AG04449 (cell line): ENCODE measurements at places on chromosomes 11 and 22.

GRCh38 chr11:34566208-34566551, 52.6 kb upstream of the ELF5 start:
- DNase-seq, result no peak

DNA sequence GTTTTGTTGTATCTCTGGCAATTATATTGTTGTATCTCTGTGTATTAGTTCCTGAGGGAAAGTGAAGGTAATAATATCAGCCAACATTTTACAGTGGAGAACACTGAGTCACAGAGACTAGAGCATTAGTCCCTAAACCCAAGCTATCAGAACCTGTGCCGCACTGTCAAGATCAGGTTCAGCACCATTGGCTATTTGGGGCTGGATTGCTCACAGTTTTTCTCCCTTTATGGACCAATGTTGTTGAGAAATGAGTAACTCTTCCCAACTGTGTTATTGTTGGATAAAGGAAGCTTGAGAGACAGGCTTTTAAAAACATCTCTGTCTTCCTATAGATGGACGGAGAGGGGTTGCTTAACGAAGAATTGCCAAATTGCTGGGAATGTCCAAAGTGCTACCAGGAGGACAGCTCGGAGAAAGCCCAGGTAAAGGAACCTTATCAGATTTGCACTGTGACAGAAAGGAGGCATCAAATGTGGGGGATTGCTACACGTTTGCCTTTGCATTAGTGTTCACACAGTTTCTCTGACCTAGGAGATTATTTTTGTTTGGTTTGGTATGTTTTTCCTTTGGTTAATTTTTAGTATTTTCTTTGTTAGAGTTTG, 18.2 kb upstream of the GRK2 start:
- DNase-seq, result no peak

GRCh38 chr11:65491163-65491465, 7.7 kb upstream of the MALAT1 start:
- DNase-seq, result no peak

GRCh38 chr11:82733444-82734119, at the start of gene FAM181B:
FAM181B (minus strand) TSS chr11:82733864; CDS start chr11:82733729, 135 bp downstream.
- DNase-seq, result no peak

DNA sequence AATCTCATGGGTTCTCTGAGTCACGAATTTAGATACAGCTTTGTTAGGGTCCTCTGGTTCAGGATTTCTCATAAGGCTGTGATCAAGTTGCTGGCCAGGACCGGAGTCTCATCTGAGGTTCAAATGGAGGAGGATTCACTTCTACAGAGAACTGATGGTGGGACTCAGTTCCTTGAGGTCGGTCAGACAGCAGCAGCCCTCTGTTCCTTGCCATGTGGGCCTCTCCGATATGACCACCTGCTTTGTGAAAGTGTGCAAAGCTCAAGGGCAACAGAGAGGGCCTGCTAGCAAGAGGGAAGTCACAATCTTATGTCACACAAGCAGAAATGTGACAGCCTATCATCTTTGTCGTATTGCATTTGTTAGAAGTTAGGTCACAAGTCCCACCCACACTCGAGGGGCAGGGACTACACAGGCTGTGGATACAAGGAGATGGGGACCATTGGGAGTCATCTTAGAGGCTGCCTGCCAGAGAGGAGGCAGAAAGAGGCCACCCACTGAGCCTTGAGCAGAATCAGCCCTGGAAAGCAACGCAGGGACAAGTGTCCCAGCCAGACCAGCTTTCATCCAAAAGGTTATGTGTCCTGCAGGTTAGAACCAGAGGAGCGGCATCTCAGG, 34.5 kb downstream of the RPUSD4 start:
- no peak for DNase-seq

GRCh38 chr11:15547685-15548084, 433.0 kb downstream of the INSC start:
- no peak for DNase-seq

DNA sequence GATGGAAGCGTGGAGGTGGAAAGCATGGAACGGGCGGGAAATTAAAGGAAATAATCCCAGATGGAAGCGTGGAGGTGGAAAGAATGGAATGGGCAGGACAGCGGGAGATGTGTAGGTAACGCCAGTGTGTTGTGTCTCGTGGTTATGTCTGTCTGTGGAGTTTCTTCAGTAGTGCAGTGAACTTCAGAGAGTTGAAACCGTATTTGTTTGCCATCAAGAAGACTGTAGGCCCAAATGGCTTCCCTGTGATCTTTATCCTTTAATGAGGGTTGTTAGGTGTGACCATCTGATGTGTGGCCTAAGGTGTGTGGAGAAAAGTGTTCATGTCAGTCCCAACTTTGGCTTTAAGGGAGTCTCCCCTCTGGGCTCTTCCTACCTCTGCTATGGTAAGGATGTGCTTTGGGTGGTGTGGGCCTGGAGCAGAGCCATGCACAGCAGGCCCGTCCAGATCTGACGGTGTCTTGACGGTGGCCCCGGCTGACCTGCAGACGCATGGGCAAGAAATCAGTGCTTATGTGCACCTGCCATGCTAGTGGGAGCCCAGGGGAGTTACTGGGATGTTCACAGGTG, 39.6 kb downstream of the AP2A2 start:
- no peak for DNase-seq

- DNase-seq, result no peak
These were observed 158.8 kb downstream of the FAT3 start for GRCh38 chr11:92383430-92383829.

DNA sequence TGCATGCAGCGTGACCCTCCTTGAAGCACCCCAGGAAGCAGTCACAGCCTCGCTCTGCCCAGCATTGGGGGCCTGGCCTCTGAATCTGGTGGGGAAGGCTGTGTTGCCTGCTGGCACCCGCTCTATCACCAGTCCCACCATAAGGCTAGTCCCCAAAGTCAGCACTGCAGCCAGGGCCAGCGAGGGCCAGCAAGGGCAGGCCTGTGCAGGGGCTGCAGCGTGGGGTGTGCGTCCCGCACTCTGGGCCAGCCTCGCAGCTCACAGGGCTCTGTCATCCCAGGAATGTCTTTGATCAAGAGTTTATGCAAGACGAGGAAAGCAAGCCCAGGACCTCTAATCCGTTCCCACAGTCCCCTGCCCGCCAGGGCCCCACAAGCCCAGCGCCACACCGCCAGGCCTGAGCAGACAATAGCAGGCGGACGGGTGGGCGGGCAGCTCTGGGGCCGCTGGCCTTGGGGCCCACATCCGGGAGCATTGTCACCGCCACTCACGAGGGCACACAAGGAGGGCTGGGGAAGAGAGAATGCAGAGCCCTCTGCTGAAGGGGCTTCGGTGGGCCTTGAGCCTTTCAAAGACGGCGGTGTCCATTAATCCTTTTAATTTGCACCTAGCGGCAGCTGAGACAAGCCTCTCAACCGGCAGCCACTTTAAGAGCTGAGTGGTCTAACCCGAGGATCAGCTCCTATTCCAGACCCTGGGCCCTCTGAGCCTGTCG, 17.1 kb downstream of the LTO1 start:
- no peak for DNase-seq

DNA sequence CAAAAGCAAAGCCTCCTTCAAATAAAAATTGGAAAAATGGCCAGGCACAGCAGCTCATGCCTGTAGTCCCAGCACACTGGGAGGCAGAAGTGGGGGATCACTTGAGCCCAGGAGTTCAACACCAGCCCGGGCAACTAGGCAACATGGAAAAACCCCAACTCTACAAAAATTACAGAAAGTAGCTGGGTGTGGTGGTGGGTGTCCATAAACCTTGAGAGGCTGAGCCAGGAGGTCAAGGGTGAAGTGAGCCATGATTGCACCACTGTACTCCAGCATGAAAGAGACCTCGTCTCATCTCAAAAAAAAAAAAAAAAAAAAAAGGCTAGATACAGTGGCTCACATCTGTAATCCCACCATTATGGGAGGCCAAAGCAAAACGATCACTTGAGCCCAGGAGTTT, 22.3 kb downstream of the DDX6 start:
- no peak for DNase-seq
